ENCODE measurements at places on chromosomes 6 and 20. TPM values are rescaled to one million over a fixed set of nuclear protein-coding genes. Genes with fewer than 3 reads are reported as not detected.

The BHLHE23 gene
- not detected for total RNA-seq

The BFSP1 gene
- not detected for total RNA-seq

The DCDC2 gene
- total RNA-seq, result not detected

The HUS1B gene
- 2.9 TPM for total RNA-seq

The DEFB124 gene
- total RNA-seq, result not detected

- H3K36me3 ChIP-seq, result no peaks in the 10 kb centered on the region
- H3K27me3 ChIP-seq, result peaks cover 37% of the 10 kb centered on the region
- DNase-seq, result peak; percentile 63
- no peak overlapping the region for H3K27ac ChIP-seq
- H3K4me1 ChIP-seq, result peaks cover 12% of the 10 kb centered on the region
Observed at GRCh38 chr6:30169658-30170614, 6.6 kb downstream of the TRIM15 start.

GRCh38 chr6:9620263-9620662 lies 794.6 kb downstream of the TFAP2A start:
- H3K27me3 ChIP-seq, result no peaks in the 10 kb centered on the region
- H3K4me1 ChIP-seq, result no peaks in the 10 kb centered on the region
- no peak overlapping the region for H3K27ac ChIP-seq
- no peaks in the 10 kb centered on the region for H3K36me3 ChIP-seq
- DNase-seq, result no peak

- DNase-seq, result peak; percentile 3
- no peak overlapping the region for H3K27ac ChIP-seq
- no peak overlapping the region for H3K4me3 ChIP-seq
- H3K4me1 ChIP-seq, result no peaks in the 10 kb centered on the region
Observed at GRCh38 chr6:128807577-128807976, 75.4 kb upstream of the LAMA2 start.

DNA sequence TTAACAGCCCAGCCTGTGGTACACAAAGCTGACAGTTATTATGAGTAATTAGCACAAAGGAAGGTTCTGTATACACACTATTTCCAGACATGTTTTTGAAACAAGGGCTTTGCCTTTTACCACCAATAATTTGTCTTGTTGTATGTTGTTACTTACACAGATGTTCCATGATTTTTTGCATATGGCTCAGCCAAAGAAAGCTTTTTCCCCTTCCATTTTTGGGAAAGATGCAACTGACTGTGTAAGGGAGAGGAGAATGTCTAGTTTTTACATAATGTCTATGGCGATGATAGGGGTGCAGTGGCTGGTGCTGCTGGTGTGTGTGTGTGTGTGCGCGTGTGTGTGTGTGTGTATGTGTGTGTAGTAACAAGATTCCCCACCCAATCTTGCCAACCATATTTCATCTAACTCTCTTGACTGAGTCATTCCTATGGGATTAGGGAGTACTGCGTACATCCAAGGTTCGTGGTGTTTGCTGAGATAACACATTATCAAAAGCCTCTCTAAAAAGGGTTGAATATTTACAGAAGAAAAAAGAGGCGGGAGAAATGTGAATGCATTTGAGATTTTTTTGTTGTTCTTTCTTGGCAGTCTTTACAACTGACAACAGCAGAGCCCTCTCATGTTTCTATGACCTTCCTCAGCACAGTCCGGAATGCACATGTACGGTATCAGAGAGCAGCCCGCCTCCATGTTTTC lies 192.2 kb downstream of the GMPR start:
- H3K4me3 ChIP-seq, result no peak overlapping the region
- H3K4me1 ChIP-seq, result peaks cover 7% of the 10 kb centered on the region
- no peak overlapping the region for H3K27ac ChIP-seq
- H3K36me3 ChIP-seq, result no peaks in the 10 kb centered on the region
- DNase-seq, result no peak

DNA sequence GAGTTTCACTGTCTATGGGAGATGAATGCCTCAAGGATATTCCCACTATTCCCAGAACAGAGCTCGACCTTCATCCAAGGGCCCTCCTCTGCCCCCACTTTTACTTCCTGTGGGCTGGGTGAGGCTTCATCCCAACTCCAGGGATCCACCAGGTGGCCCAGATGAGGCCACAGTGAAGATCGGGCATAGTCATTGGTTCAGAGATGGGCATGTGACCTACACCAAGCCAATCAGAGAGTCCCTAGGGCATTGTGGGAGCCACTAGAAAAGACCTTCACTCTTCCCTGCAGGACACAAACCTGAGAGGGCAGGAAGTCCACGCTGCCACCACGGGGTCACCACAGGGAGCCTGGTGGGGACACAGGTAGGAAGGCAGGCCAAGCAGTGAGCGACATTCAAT lies 72.9 kb upstream of the SLC22A16 start:
- H3K36me3 ChIP-seq, result no peaks in the 10 kb centered on the region
- H3K27ac ChIP-seq, result no peak overlapping the region
- no peak for DNase-seq
- H3K4me1 ChIP-seq, result peaks cover 3% of the 10 kb centered on the region

GRCh38 chr6:167663784-167664443 lies 162.8 kb upstream of the AFDN start:
- H3K4me1 ChIP-seq, result no peaks in the 10 kb centered on the region
- no peak overlapping the region for H3K4me3 ChIP-seq
- H3K36me3 ChIP-seq, result no peaks in the 10 kb centered on the region
- H3K27me3 ChIP-seq, result no peaks in the 10 kb centered on the region
- no peak for DNase-seq

DNA sequence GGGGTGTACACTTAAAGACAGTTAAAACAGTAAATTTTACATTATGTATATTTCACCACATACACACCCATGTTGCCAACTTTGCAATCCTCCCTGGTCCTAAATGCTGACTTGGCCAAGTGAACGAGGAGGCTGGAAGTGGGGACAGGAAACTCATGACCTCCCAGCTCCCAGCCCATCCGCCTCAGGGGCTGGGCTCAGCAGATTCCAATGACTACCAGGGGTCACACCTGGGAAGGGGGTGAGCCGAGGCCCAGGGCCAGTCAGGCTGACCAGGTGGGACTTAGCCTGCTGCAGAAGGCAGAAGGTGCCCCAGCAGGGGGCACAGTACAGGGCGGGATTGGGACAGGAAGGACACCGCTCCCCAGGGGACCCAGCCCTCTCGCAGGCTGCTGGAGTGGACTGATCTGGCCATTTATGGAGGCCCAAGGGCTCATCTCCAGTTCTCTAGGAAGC lies 2.4 kb downstream of the SIGLEC1 start:
- H3K36me3 ChIP-seq, result no peaks in the 10 kb centered on the region
- no peak for DNase-seq
- H3K4me3 ChIP-seq, result no peak overlapping the region
- H3K4me1 ChIP-seq, result no peaks in the 10 kb centered on the region

- H3K27ac ChIP-seq, result no peak overlapping the region
- no peaks in the 10 kb centered on the region for H3K36me3 ChIP-seq
- DNase-seq, result no peak
- H3K4me1 ChIP-seq, result peaks cover 17% of the 10 kb centered on the region
Observed at GRCh38 chr6:34340394-34340793, 52.1 kb downstream of the NUDT3 start.

DNA sequence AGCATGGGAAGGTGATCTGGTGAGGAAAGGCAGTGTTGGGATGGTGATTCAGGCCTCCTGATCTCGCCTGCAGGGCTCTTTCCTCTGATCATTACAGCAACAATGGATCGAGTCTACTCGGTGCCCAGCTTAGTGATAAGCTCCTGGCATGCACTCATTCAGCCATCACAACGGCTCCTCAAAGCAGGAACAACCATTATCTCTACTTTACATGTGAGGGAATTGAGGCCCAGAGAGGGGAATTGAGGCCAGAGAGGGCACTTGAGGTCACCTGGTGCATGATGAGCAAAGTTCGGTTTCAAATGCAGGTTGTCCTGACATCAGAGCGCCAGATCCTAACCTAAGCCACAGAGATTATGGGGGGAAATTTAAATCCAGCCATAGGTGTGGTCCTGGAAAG lies 42.0 kb upstream of the BPIFA2 start:
- H3K4me3 ChIP-seq, result no peak overlapping the region
- no peaks in the 10 kb centered on the region for H3K27me3 ChIP-seq
- H3K36me3 ChIP-seq, result no peaks in the 10 kb centered on the region
- H3K27ac ChIP-seq, result no peak overlapping the region

- no peak overlapping the region for H3K27ac ChIP-seq
- no peak overlapping the region for H3K4me3 ChIP-seq
- H3K36me3 ChIP-seq, result no peaks in the 10 kb centered on the region
- H3K4me1 ChIP-seq, result no peaks in the 10 kb centered on the region
Observed at GRCh38 chr6:75347898-75348610, 63.5 kb upstream of the TMEM30A start.

- H3K4me1 ChIP-seq, result peaks cover 18% of the 10 kb centered on the region
- H3K27me3 ChIP-seq, result no peaks in the 10 kb centered on the region
- peak overlapping the region; percentile 17 for H3K27ac ChIP-seq
- peaks cover 3% of the 10 kb centered on the region for H3K36me3 ChIP-seq
- no peak overlapping the region for H3K4me3 ChIP-seq
Observed at GRCh38 chr20:58407966-58408557, 19.0 kb downstream of the VAPB start.

GRCh38 chr6:70709826-70710225 lies 42.1 kb downstream of the SMAP1 start:
- no peaks in the 10 kb centered on the region for H3K27me3 ChIP-seq
- no peak overlapping the region for H3K27ac ChIP-seq
- no peak for DNase-seq
- no peak overlapping the region for H3K4me3 ChIP-seq
